GM12878 (cell line): ENCODE measurements at places on chromosomes 6 and 20.

DNA sequence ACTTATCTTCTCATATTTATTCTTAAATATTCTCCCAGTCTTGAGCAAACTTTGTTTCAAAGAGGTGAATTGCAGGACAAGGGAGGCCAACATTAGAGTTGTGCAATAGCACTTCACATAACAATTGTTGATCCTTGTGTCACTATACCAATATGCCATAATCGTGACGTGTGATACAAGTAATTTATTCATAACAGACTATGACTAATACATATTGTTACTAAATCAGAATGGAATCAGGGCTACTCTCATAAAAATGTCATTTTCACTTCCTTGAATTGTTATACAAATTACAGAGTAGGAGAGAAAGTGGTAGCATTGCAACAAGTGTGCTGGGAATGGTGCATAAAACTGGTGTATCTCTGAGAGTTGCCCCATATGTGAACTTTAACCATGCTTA, 37.2 kb upstream of the PLCB1 start:
- no peak for DNase-seq

DNA sequence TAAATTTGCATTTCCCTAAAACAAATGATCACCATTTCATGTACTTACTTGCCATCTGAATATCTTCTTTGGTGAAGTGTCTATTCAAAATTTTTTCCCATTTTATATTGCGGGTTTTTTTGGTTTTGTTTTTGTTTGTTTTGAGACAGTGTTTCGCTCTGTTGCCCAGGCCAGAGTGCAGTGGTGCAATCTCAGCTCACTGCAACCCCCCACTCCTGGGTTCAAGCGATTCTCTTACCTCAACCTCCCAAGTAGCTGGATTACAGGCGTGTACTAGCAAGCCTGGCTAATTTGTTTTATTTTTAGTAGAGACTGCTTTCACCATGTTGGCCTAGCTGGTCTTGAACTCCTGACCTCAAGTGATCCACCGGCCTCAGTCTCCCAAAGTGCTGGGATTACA, 9.1 kb upstream of the REPS1 start:
- no peak for DNase-seq

GRCh38 chr6:167285077-167285770, 5.9 kb upstream of the UNC93A start:
- no peak for DNase-seq

DNA sequence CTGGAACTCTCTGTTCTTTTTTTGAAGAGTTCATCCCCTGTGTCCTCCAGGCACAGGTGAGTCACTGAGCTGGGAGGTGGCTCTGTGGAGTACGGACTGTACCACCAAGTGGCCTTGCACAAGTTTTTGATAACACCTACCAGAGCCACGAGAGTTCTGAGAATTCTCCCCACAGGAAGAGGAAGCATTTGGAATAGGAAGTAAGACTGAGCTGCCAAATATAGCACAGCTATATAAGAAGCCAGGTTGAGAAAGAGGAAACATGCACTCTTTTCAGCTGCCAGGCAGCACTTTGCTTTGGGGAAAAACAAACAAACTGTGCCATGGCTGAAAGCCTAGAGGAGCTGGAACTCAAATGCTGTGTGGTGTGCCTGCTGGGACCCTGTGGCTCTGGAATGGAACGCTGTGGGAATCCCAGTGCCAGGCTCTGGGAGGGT, 70.8 kb upstream of the RIPOR2 start:
- DNase-seq, result no peak

DNA sequence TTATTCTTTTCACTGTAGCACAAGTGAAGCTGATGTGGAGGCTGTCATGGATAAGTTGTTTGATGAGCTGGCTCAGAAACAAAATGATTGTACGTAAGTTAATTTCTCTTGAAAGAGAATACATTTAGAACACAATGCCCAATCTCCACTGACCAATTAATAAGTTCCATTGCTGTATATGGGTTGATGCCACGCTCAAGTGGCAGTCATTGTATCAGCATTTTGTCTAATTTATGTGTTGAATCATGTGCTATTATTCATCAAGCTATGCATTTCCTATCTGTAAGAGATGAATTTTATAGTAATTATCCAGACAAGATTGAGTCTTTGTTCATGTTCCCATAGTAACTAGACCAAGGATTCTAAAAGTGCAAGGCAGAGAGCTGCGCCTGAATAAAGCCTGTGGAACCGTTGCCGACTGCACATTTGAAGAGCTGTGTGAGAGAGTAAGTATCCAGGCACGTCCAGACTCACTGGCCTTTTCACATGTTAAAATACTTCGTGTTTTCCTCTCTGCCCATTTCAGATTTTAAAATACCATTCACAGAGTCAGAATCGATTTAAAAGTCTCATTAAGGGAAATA, 83.8 kb upstream of the FOXO3 start:
- DNase-seq, result no peak

DNA sequence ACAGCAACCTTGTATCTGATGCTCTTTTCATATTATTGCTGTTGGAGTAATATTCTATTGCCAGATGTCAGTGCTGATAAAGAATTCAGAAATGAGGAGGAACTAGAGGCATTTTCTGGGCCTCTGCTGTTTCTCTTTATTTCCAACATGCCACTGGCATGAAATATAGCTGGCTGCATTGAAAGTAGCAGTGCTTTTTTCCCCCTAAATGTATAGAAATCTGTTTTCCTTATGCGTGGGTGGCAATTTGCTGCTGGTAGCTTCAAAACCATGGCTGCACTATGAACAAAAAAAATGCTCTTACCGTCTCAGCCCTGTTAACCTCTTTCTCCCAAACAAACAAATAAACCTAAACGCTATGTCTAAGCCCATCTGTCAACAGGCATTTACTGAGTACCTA, 442.3 kb upstream of the AGPAT4 start:
- DNase-seq, result no peak
